ENCODE measurements at places on chromosomes 3 and 15.

DNA sequence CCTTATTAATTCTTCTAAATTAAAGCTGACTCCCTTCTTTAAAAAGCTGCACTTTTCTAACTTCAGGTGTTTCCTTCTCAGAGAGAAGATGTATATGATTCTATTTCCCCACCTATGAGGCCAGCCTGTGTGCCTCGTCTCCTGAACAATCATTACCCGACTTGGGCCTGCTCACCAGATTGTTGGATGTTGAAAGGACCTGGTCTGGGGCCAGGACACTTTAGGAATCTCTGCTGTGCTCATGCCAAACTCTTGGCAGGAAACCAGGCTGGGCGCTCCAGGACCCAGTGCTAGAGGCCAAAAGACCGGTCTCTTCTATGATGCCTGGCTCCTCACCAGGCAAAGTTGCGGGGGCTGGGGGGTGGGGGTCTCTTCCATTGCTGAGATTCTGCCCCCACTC lies 16.9 kb upstream of the LRRC31 start:
- no peak for DNase-seq
- no peaks in the 10 kb centered on the region for H3K27me3 ChIP-seq
- H3K4me1 ChIP-seq: no peaks in the 10 kb centered on the region
- H3K4me3 ChIP-seq: no peak overlapping the region

GRCh38 chr3:42117175-42118008 lies 26.2 kb downstream of the TRAK1 start:
- H3K36me3 ChIP-seq: peaks cover 2% of the 10 kb centered on the region
- no peaks in the 10 kb centered on the region for H3K27me3 ChIP-seq
- H3K4me1 ChIP-seq: peaks cover 10% of the 10 kb centered on the region
- H3K4me3 ChIP-seq: no peak overlapping the region
- peak overlapping the region; percentile 13 for H3K27ac ChIP-seq
- DNase-seq: no peak

GRCh38 chr3:60240492-60240891 lies 1010.8 kb downstream of the FHIT start:
- DNase-seq: no peak
- H3K4me3 ChIP-seq: no peak overlapping the region
- H3K4me1 ChIP-seq: peaks cover 4% of the 10 kb centered on the region
- no peaks in the 10 kb centered on the region for H3K36me3 ChIP-seq

DNA sequence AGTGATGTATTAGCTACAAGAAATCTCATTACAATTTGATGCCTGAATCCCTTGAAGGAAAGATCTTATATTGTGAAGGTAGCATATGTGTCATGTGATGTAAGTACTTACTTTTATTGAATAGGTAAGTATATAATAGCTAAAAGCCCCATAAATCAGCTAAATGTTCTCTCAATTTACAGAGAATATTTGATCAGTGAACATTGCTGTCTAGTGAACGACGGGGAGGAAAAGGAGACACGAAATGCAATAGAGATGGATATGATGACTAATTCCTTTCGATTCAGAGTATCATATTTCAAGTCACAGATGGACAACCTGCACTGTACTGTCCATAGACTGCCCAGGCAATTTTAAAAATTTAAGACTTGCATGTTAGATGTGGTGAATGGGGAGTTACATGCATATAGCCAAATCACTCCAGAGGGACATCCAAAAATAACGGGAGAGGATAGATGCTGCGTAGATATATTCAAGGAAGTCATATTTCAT lies 462.1 kb upstream of the CDIN1 start:
- no peaks in the 10 kb centered on the region for H3K36me3 ChIP-seq
- H3K27me3 ChIP-seq: no peaks in the 10 kb centered on the region
- DNase-seq: no peak
- no peak overlapping the region for H3K4me3 ChIP-seq

- DNase-seq: no peak
- H3K36me3 ChIP-seq: no peaks in the 10 kb centered on the region
- H3K27me3 ChIP-seq: no peaks in the 10 kb centered on the region
- no peak overlapping the region for H3K4me3 ChIP-seq
These were observed 290.1 kb downstream of the MFSD1 start for GRCh38 chr3:159091936-159092335.

DNA sequence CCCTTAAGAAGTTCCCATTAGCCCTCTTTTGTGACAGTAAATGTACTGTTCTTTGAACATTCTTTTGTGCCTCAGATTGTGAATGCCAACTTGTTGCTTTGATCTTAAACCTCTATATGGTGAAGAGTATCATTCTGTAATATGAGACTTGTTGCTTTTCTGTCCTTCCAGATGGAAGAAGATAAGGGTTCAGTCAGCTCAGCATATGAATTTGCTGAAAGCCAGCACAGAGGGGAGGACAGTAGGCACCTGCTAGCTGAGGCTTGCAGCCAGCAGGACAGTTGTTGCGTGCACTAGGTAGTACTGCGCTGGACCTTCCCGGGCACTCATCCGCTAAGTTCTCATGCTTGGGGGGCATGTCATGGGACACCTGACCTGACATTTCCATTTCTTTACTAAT lies 74.7 kb downstream of the DCUN1D1 start:
- H3K4me3 ChIP-seq: no peak overlapping the region
- H3K27ac ChIP-seq: peak overlapping the region; percentile 31
- no peak for DNase-seq
- no peaks in the 10 kb centered on the region for H3K27me3 ChIP-seq

GRCh38 chr3:45007091-45007490 lies 19.0 kb upstream of the CLEC3B start:
- H3K27ac ChIP-seq: peak overlapping the region; percentile 92
- peaks cover 31% of the 10 kb centered on the region for H3K36me3 ChIP-seq
- H3K27me3 ChIP-seq: no peaks in the 10 kb centered on the region
- DNase-seq: no peak
- peaks cover 33% of the 10 kb centered on the region for H3K4me1 ChIP-seq

DNA sequence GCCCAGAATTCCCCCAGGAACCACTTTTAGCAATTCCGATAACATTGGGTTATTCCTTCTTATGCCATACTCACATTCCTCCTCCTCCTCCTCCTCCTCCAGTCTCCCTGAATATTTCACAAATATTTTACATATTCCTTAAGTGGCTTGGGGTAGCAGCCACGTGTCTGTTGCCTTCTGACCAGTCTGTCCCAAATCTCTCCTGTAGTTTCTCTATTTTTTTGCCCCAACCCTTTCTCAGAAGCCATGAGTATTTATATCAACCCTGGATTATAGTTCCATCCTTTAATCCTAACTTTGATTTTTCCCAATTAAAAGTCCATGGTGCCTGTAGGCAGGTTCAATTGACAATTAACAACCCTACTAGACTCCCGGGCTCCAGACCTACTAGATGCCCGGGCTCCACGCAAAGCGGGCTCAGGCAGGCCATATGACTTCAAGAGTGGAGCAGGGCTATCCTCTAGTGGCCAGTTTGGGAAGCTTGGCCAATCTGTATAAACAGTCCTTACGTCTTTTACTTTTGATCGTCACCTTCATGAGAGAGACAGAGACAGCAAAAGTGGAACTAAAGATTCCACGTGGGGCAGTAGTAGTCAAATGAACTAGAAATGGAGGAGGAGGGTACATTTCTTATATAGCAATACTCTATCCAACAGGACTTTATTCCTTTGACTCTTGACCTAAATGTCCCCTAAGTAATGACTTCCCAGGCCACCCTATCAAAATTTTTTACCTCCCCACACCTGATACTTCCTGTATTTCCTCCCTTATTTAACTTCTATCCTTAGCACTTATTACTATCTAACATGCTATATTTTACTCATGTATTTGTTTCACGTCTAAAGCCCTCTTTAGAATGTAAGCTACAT lies 69.7 kb downstream of the USF3 start:
- peak overlapping the region; percentile 66 for H3K4me3 ChIP-seq
- H3K4me1 ChIP-seq: peaks cover 11% of the 10 kb centered on the region
- H3K36me3 ChIP-seq: peaks cover 34% of the 10 kb centered on the region
- no peaks in the 10 kb centered on the region for H3K27me3 ChIP-seq

DNA sequence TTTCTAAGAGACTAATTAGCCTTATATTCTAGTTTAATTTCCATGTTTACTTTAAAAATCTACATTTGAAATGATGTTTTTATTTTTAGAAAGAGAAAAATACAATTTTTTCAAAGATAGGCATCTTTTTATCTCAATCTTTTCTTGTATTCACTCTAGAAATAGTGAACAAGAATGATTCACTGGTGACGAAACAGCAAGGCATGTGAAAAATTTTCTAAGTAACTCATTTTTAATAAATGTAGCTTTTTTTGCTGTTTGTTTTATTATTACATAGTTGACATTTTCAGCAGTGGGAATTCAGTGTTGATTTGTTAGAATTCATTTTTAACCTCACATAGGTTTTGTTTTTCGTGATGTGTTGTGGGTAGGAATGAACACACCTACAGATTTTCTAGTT lies 1226.4 kb downstream of the NSUN3 start:
- H3K4me1 ChIP-seq: no peaks in the 10 kb centered on the region
- H3K4me3 ChIP-seq: no peak overlapping the region
- no peak overlapping the region for H3K27ac ChIP-seq

GRCh38 chr15:50790778-50791453 lies 25.4 kb upstream of the SPPL2A start:
- no peak overlapping the region for H3K27ac ChIP-seq
- H3K4me3 ChIP-seq: no peak overlapping the region
- no peaks in the 10 kb centered on the region for H3K27me3 ChIP-seq
- no peaks in the 10 kb centered on the region for H3K4me1 ChIP-seq

GRCh38 chr15:84391191-84391590 lies 155.6 kb downstream of the GOLGA6L4 start:
- DNase-seq: no peak
- no peaks in the 10 kb centered on the region for H3K4me1 ChIP-seq

DNA sequence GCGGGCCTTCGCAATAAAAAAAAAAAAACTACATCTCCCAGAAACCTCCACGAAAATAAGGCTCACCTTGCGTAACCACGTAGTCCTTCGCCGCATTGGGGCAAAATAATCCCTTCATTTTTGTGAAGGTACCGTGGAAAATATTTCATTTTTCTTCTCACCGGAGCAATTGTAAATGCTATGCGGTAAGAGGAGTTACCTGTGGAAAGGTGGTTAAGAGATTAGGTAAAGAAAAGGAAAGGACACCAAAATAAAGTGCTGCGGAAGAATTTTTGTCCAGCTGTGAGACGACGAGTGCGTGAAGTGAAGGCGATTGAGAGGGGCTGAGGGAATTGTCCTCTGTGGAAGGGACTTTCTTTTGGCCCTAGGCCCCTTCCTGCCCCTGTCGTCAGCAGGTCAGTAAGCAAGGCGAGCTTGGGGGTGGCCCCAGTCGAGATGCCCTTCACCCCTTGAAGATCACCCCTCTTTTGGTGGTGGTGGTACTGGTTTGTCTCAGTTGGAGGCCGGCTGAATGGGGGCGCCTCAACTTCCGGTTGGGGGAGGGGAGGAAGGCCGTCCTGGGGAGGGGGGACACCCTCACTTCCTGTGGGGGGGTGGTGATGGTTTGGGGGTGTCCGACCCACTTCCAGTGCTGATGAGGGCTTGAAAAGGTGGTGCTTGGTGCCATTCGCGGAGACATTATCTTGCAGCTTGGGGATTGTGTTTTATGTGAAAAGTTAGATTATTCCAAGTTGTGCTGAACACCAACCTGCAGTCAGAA lies at the start of gene HMG20A:
TSS of gene HMG20A (plus strand) at position 279 of the 760 bp plus-strand sequence. CDS start 37,520 bp downstream, outside the sequence.
- peak within 1 kb of the TSS; percentile 96 for H3K27ac ChIP-seq
- peaks cover 25% of the 10 kb centered on the region for H3K4me1 ChIP-seq
- peak; percentile 17 for DNase-seq
- H3K4me3 ChIP-seq: peak within 1 kb of the TSS; percentile 95

DNA sequence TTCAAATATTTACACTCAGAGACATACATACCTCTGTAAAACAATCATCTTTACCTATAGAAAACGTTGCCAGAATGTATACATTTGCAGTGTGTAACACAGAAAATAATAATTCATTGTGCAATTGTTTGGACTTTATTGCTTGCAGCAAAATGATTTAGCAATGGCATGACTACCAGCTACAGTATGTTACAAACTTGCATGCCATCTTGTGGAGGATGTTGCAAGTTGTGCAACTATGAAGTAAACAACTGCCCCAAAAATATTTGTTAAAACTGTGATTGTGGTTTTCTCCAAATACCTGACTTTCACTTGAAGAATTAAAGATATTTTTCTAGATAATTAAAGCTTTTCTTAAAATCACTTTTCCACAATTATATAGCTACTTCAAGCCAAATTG lies 27.1 kb upstream of the C3orf49 start:
- no peak overlapping the region for H3K27ac ChIP-seq
- DNase-seq: no peak
- H3K36me3 ChIP-seq: no peaks in the 10 kb centered on the region
- H3K27me3 ChIP-seq: peaks cover 4% of the 10 kb centered on the region

DNA sequence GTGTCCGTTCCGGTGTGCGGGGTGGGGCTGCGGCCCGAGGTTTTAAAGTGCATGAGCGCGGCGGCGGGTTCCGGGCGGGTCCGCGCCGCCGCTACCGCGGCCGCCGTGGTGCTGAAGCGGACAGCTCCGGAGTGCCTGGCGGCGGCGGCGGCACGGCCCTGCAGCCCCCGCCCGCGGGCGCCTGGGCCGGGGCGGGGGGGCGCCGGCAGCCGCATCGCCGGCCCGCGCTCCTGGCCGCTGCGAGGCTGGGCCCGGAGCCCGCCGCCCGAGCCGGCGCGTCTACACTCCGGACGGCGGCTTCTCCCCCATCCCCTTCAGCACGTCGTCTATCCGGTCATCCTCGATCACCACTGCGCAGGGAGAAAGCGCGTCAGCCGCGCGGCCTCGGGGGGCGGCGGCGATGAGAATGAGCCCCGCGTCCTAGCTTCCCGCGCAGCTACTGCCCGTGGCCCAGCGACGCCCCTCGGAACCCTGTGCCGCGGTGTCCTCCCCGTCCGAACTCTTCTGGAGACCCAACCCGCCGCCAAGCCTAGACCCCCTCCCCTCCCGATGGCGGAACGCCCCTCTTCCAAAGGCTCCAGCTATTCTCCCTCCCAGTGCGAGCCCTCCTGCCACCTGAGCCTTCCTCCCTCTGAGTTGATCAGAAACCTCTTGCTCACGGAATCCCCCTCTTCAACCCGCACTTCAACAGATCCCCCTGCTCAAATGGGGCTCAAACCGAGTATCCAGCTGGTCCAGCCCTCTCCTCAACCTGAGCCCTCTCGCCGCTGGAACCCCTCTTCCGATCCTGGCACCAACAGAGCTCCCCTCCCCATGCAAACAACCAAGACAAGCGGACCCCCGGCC lies 1.3 kb downstream of the CAMK2N2 start:
- H3K27ac ChIP-seq: peak overlapping the region; percentile 87
- peaks cover 24% of the 10 kb centered on the region for H3K4me1 ChIP-seq
- DNase-seq: peak; percentile 16
- peaks cover 13% of the 10 kb centered on the region for H3K36me3 ChIP-seq

Data from naive thymus-derived CD8-positive, alpha-beta T cell (primary cell).